Karpas-422 (cell line): ENCODE measurements at places on chromosomes 2 and 18.

DNA sequence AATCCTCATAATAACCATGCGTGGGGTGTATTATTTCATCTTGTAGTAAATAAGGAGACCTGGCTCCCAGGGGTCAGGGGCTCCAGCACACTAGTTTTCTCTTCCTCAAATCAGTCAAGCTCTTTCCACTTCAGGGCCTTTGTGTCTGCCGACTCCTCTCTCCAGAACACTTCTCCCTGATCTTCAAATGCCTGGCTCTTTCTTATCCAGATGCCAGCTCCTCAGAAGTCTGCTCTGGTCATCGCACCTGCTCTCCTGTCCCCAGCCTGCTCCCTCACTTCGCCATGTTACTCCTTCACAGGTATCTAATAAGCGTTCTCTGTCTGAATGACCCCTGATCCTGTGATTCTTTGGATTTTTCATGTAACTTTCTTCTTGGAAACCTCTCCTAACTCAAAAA is 62.0 kb downstream of the GYPC start:
- no peak for DNase-seq

DNA sequence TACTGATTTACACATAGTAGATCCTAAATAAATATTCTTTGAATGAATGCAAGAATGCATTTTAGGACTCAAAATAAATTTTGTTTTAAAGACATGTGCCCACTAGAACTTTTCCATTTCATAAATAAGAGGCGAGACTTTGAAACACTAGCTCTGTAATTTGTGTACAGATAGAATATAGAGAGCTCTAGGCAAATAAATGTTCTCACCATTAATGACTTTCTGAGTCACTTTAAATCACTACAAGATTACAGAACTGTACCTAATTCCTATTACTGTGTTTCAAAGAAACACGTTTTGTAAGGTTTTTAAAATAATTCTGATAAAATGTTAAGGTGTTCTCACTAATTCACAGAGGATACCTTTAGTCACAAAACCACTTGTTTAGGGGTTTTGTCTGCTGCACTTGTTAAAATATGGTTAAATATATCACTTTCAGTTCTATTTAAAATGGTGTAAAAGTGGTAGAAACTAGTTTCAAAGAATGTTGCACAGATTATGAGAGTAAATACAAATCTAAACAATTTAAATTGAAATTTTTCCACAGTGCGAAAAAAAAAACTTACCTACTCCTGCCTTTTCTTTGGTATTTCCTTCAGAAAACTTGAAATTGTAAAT is 158.7 kb upstream of the ZC3H15 start:
- DNase-seq: no peak

DNA sequence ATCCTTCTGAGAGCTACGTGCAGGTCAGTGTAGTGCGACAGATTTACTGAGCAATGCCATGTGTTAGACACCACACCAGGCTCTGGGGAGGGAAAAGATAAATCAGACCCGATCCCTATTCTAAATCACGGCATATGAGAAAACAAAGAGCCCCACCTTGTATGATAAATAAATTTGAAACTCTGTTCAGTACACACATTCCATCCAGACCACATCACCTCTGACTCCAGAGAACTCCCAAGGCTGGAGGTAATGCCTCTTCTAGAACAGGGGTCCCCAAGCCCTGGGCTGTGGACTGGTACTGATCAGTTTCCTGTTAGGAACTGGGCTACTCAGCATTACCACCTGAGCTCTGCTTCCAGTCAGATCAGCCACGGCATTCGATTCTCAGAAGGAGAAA is 77.3 kb downstream of the QPCT start:
- DNase-seq: no peak

DNA sequence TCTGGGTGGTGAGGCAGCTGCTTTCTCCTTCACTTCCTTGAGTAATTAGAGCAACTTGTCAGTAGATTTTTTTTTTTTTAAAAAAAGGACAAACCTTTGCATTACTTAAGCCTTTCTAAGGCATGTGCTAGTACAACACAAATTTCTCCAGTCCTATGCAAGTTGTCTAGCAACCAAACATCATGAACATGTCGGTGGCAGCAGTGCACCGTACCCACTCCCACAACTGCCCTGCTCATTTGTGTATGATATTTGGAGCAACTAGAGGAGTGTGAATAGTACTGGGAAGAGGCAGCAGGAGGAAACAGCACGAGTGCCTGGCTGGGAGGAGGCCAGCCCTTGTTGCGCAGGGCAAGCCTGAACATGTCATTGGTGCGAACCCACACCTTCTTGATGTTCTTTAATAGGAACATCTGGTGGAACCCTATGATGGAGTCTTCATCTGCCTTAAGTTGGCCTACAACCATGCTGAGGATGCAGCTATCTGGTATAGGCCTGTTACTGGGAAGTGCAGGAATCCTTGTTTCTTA is 238.3 kb downstream of the TDRD15 start:
- DNase-seq: no peak

- no peak for DNase-seq
These were observed 97.2 kb upstream of the FAM136A start for GRCh38 chr2:70399046-70399445.

DNA sequence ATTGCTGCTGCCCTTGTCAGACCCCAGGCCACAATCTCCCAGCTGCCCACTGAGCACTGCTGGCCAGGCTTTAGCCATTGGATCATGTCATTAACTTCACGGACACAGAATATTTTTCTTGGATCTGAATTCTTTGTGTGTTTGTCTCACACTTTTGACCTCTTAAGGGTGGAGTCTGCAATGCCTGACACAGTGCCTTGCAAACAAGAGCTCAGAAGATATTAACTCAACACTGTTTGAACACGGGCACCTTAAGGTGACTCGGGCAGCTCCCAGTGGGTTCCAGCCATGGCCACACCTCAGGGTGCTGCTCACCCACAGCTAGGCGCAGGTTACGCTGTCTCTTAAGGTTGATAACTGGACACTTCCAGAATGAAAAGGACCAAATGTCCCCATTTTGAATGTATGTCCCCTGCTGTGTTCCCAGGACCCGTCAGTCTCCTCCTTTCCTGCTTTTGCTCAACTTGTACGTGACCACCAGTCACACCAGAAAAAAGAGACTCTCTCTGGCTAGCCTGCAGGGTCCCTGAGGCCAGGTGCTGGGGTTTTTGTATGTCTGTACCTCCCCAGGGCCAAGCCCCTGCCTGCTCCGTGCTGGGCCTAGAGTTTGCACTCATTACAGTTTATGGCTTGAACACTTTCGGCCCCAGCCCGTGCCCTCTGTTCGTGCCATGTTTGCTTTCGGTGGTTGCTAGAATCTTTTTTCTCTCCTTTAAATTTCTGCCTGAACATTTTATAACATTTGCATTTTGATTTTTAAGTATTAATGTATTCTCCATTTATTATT is 33.4 kb upstream of the TMEM131 start:
- no peak for DNase-seq

DNA sequence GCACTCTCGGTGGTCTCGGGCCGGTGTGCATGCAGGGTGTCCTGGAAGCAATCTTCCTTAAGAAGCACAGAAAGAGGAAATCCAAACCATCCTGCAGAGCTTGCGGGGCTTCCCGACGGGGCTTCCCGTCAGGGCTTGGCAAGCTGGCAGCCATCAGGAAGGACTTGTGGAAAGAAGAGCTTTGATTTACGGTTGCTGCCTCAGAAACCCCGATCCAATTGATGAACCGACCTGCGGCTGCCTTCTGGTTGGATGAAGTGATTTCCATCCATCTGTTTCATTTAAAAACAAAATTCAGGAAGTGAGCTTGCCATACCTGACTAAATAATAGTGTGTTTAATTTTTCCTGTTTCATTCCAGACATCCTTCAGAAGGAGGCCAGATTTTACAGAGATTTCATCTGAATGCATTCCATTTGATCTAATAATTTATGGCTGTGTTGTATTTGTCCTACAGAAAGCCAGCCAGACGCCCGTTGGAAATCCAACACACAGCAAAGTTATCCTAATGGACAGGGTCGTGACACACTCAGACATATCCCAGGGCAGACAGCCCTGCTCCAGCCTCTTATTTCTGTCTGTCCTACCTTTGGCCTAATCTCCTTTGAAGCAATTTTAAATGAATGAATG is 141.3 kb downstream of the SEPTIN10 start:
- no peak for DNase-seq

GRCh38 chr18:36638224-36638623 is 190.6 kb downstream of the TPGS2 start:
- no peak for DNase-seq

GRCh38 chr18:22447792-22448191 is 30.1 kb upstream of the CTAGE1 start:
- DNase-seq: no peak

DNA sequence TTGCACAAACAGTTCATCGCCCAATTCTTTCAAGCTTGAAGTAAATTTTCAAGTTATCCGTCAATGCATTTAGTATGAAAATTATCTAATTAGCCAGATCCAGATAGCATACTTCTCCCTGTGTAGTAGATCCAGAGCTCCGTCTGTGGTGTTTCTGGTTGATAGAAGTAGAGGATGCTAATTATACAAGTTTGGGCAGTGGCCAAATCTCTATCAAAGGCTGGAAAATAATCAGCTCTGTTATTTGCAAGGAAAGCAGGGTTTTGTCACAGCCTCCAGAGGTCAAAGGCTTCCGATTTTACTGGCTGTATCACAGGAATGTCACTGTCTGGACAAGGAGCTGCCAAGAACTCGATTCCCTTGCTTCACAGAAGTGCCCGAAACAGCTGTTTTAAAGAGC is 28.6 kb downstream of the LRRC30 start:
- DNase-seq: no peak

DNA sequence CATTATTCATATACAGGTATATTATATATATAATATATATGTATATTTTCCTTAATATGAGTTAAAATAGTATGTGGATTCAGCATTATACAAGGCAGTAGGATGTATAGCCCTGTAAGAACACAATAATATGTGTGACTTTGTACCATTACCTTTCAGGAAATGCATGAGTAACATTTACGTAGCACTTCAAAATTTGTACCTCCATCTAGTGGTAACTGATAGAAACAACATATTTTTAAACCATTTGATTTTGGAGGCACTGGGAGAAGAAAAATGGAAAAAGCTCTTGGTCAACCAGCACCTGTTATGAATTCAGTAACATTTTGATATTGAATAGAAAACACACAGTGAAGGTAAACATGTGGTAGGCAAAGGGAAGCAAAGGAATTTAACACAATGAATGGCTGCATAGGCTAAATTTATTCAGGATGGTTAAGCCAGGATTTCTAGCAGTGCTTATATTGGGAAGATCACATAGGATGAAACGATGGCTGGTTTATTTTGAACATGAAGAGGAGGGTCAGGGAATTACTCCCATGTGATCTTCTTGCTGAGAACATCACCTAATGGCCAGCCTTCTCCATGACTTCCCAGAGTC is 565.5 kb downstream of the CCDC85A start:
- peak; percentile 63 for DNase-seq

- no peak for DNase-seq
These were observed 11.4 kb upstream of the SLC20A1 start for GRCh38 chr2:112634153-112634873.

DNA sequence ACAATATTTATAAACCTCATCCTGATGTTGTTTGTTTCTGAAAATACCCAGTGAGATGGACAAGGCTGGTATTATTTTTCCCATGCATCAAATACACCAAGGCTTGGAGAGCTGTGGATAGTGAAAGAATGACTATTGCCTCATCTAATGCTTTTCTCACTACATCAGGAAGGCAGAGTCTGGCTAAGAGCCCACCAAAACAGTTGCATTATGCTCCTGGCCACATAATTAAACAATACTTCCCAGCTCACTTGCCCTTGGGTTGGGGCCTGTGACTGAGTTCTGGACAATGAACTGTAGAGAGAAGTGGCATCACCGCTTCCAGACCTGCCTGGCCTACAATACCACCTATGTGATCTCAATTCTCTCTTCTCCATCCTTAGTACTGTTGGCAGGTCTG is 46.4 kb upstream of the REEP1 start:
- DNase-seq: no peak

GRCh38 chr2:24926602-24927252 is 6.7 kb upstream of the ADCY3 start:
- no peak for DNase-seq

- no peak for DNase-seq
These were observed 17.6 kb upstream of the COLEC12 start for GRCh38 chr18:518081-518480.

- no peak for DNase-seq
These were observed 55.2 kb downstream of the RPL31 start for GRCh38 chr2:101057051-101057933.

DNA sequence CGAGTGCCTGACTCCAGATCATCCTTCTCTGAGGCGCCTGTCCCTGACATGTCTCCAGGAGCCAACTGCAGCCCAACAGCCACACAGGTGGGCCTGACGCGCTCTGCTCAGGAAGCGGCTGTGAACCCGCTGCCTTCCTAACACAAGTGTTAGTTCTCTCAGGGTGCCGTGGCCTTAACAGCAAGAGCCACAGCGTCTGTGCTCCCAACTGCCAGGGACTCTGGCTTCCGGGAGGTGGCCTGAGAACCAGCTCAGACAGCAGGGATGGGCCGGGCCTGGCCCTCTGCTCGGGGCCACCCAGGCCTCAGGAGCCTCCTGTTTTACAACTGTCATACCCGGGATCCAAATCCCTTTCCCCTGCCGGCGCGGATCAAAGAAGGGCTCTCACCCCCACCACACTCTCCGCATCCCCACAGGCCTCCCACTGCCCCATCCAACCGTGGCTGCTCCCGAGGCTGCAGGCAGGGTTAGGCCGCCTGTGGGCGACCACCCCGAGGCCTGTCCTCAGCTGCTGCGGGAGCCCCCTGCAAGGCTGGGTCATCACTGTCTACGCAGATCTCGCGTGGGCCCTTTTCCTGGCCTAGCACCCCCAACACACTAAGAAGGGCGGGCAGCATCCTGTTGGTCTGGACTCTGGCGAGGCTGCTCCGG is 114.2 kb upstream of the ZNF236 start:
- no peak for DNase-seq

DNA sequence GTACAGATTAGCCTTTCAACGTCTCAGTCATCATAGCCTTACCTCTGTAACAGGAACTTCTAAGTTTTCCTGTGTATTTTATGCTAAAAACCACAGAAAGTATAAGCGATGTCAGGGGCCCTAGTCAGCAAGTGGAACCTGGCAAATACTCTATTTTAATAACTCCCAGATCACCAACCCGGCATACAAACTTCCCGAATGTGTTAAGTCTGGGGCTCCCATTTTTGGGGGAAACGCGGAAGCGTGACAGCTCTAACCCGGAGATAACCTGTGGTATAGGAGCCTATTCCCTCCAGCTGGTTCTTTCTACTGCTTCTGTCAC is 574 bp downstream of the NIFK start:
- no peak for DNase-seq
